ENCODE measurements at places on chromosomes 13 and 19.

- DNase-seq, result no peak
Measured at GRCh38 chr13:53447863-53448262, 419.2 kb downstream of the OLFM4 start.

DNA sequence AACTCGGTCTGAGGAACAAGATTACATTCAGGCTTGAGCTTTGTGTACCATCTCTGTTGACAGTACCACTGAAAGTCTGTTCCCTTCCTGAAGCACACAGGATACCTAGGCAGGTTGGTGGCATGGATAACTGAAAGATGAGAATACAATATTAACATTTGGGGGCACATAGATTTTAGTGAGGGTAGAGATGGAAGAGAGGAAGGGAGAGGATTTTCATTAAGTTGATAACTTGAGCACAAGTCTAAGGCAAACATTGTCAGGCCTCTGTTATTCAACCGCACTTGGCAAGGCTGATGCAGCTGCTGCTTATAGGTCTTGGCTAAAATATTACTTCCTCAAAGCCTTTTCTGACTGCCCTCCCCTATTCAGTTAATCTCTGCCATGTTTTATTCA is 10.9 kb downstream of the MIR17HG start:
- no peak for DNase-seq

GRCh38 chr13:101398920-101399319 is 17.4 kb downstream of the NALCN start:
- DNase-seq, result no peak

DNA sequence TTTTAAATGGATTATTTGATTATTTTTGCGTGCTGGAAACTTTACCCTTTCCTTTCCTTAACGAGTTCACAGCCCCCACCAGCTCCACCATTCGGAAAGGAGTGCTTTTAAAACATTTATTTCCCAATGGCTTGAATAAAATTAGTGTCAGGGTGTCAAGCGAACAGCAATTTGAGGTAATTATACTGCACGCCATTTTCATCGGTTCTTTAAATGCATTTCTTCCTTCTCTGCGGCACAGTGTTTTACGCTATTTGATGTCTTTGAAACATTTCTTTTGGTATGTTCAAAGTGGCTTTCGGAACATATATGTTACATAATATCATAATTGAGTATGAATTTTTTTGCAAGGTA is 309 bp upstream of the SLITRK1 start:
- no peak for DNase-seq

DNA sequence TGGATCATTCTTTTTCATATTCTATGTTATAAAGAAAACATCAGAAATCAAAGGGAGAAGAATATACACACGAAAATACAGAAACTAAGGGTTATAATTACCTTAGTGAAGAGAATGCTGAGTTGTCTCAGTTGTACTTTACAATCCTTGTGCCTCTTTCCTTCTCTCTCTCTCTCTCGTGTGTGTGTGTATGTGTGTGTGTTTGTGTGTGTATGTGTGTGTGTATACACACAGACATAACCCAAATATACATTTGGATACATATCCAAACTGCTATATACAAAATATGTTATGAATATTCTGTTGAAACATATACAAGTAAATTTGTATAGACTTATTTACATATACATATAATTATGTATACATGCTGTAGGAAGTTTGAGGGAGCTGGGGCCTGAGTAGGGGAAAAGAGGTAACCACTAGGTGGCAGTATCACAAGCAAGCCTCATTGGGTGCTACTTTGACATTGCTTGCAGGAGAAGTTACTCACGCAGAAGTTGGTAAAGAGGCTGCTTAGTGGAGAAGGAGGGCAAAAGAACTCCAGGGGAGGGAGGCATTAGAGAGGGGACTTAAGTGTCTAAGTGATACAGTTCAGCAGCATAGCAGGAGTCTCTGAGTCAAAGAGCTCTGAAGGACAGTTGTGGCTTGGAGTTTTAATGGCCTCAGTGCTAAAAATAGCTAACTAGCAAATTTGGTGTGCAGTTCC is 465.1 kb upstream of the PCDH20 start:
- no peak for DNase-seq

DNA sequence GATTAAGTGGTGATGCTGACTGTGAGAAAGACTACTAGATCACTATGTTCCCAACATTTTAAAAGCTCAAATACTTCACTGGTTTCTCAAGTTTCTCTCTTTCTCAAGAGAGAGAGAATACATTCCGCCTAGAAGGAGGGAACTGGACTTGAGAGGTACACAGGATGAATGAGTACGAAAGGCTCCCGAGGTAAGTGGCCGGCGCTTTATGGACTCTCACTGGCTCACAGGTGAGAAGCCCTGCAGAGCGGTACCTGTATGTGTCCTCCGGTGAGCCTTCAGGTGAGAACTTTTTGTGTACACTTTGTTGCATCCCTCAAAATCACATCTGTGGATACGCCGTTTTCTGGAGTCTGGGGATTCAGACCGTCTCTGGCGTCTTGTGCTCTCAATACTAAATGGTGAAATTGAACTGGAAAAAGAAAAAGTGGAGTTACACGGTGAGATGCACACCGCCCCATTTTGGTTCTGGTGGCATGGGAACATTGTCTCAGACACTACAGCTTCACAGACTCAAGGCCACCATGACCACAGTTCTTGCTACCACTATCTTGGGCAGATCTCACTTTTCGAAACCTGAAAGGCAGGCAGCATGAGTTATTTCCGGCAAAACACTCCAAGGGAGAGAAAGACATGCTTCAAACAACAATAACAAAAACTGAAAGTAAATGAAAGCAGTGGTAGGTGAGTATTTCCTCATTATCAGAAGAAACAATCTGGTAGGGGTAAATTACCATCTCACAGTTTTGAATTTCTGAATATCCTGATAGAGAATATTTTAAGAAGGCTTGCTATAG is 418.9 kb downstream of the KLF12 start:
- DNase-seq, result peak; percentile 78

- no peak for DNase-seq
Measured at GRCh38 chr13:51769455-51770127, 34.4 kb downstream of the DHRS12 start.

- no peak for DNase-seq
Measured at GRCh38 chr19:1494115-1494815, 3.3 kb downstream of the REEP6 start.

DNA sequence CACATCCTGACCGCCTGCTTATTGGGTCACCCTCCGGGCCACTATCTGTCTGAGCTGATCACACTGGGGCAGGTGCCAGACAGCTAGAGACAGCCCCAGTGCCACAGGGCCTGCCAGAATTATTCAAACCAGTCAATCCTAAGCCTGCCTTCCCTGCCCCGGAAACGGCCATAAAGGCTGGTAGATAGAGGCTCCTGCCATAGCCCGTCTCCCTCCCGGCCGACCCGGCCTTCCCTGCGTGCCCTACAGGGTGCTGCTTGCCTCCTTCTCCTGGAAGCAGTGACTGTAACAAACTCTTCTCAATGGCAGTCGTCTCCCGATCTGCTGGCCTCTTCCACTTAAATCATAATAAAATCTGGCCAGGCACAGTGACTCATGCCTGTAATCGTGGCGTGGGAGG is 158.6 kb upstream of the SOX1 start:
- no peak for DNase-seq

GRCh38 chr19:6334490-6335285 is 1.3 kb upstream of the ACER1 start:
- DNase-seq, result no peak
